ENCODE measurements at places on chromosomes 3 and 15.

DNA sequence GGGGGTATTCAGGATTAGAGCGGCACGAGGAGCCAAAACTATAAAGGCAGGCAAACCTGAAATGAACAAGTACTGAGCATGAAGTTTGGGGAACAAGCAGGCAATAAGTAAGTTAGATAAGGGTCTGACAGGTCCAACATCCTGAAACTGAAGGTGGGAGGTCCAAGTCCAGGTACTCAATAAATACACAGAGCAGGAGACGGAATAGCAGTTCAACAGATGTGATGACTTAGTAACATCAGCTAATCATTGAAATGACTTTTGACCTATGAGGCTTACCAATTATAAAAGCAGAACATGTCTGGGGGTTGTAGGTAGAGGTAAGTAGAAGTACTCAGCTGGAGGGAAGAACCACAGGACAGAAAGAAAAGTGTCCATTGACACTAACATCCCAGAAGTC lies 132.8 kb upstream of the PDZRN3 start:
- DNase-seq: no peak

- DNase-seq: no peak
Observed at GRCh38 chr3:42801048-42801620, 3.2 kb downstream of the HIGD1A start.

DNA sequence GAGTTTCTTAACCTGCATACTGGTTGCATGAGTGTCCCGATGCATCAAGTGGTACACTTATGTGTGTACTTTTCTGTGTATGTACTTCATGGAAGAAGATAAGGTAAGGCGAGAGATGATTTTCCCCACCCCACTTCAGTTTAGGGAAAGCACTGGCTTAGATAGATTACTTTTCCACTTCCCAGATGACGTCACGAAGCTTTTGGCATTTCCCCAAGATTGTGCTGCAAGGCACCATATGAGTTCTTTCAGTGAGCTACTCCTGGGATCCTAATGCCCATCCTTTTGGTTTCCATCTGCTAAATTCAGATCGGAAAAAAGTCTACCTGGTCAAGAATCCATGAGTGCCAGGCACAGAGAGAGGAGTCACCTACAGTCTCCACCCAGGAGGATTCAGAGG lies 4.5 kb downstream of the IL17RB start:
- DNase-seq: no peak

- DNase-seq: no peak
Observed at GRCh38 chr15:55784286-55784685, 41.3 kb upstream of the PRTG start.

- DNase-seq: no peak
Observed at GRCh38 chr3:193688834-193689714, 96.1 kb downstream of the OPA1 start.

GRCh38 chr15:45670511-45670910 lies 35.7 kb downstream of the SQOR start:
- DNase-seq: no peak

GRCh38 chr15:74523982-74524381 lies 17.0 kb upstream of the ARID3B start:
- DNase-seq: no peak

DNA sequence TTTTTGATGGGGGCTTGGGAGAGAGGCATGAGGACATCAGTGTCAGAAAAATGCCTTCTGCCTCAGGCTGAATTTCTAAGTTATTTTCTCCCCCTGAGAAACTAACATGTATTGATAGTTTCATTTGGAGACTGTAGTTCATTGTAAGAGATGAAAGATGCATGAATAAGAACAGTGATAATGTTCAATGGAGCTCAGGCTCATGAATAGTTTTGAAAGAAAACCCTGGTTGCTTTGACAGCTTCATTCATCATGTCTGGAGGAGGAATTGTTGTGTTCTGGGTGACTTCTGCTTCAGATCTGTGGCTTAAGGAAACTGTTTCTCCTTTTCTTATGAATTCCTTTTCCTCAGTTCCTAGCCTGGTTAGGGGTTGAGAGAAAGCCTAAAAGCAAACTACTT lies 204.0 kb upstream of the LRRC3B start:
- no peak for DNase-seq

GRCh38 chr3:52218937-52219650 lies 6.4 kb downstream of the TLR9 start:
- DNase-seq: no peak

DNA sequence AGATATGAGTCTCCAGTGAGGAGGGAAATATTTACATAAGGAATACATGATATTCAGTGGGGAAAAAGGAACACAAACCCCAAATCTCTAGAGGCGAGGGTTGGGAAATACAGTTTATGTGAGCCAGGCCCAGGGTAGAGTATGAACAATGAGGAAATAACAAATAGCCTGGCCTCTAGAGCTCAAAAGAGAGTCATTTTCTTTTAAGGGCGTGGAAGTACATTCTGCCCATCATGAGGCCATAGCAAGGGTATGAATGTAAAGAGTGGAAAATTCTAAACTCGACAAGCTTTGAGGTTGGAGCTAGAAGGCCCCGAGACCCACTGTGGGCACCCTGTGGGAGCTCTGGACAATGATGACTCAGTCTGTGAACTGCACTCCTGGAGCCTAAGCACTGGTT lies 27.8 kb upstream of the IGF2BP2 start:
- no peak for DNase-seq

- DNase-seq: no peak
Observed at GRCh38 chr3:143234526-143234925, 115.0 kb downstream of the CHST2 start.

- DNase-seq: no peak
Observed at GRCh38 chr3:4398941-4399245, 68.2 kb downstream of the SUMF1 start.

DNA sequence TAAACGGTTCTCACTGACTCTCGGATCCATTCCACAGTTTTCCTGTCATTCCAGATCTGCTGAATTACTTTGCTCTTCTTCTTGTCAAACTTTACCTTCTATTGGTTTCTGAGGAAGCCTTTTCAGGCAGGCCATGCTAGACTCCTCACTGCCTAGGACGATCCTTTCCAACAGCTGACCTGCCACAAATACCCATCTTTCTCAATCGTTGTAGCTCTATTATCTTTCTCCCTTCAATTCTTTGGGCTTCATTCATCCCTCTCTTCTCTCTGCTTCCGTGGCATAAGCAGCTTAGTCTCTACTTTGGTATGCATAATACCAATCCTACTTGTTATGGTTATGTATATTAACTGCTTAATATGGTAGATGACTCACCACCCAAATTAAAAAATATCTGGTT lies 421.8 kb downstream of the NLGN1 start:
- DNase-seq: no peak

GRCh38 chr15:93496888-93497287 lies 407.9 kb upstream of the RGMA start:
- DNase-seq: no peak

GRCh38 chr15:27989838-27990237 lies 109.3 kb downstream of the OCA2 start:
- DNase-seq: no peak

DNA sequence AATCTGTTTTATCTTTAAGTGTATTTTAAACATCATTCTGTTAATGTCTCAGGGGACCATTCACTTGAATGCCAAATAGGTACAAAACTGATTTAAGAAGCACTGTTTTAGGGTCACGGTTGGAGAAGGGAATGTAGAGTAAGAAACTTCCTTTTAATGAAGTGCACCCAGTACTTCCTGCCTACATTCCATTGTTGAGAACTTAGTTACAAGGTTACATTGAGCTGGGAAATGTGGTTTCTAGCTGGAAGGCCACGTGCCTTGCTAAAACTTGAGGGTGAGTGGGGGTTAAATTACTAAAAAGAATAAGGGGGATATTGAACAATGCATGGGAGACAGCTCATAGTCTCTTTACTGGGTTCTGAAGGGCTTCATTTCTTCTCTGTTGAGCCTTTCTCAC lies 78.3 kb upstream of the TBC1D5 start:
- no peak for DNase-seq

GRCh38 chr15:34223904-34224596 lies 766 bp upstream of the EMC4 start:
- no peak for DNase-seq
